ENCODE measurements at places on chromosomes 3 and 15.

GRCh38 chr3:40690749-40691451 is 166.1 kb downstream of the ZNF621 start:
- no peak for DNase-seq

GRCh38 chr3:123124971-123125370 is 58.1 kb downstream of the PDIA5 start:
- no peak for DNase-seq

DNA sequence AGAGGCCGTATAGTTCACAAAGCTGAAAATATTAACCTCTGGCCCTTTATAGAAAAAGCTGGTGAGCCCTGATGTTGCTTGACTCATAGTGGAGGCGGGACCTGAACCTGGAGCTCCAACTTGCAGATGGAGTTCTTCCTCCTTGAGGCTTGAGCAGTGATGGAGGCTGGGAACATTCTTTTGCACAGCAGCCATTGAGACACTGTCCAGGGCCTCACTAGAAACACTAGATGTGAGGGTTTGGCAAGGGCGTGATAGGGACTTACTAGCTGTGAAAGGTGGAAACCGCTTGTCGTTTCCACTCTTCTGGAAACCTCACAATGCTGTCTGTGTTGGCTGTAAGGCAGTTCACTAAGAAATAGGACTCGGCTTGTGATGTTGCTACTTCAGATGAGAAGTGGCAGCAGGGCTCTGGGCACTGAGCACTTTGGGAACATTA is 12.5 kb downstream of the SMAD6 start:
- DNase-seq: peak; percentile 31

DNA sequence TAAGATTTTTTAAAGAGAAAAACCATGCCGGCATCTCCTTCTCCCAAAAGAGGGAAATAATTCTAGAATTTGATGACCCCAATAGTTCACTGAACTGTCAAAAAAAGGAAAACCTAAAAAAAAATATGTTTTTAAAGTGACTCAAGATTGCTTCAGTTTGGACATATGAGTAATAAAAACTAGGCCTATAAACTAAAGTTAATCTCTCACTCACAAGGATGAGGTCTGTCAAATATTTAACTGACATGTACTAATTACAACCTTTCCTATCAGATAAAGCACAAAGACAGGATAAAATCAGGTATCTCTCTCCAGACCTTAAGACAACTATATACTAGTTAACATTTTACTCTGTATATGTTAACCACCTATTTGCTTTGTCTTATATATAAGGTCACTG is 231.9 kb downstream of the NSUN3 start:
- DNase-seq: no peak

DNA sequence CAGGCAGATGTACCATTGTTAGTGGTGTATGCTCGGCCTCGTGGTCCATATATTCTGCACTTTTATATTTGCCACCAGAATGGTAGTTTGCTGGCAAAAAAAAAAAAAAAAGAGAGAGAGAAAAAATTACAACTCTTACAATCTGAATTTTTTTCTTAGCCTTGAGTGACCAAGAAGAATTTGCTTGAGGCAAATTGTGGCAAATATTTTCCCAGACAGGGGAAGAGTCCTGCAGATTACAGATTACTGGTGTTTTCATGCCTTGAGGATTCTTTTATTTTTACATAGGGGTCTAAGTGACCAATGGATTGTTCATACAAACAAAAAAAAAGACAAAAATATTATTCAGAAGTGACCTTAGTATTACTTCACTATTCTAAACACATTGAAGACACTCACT is 283.3 kb downstream of the BBX start:
- no peak for DNase-seq

DNA sequence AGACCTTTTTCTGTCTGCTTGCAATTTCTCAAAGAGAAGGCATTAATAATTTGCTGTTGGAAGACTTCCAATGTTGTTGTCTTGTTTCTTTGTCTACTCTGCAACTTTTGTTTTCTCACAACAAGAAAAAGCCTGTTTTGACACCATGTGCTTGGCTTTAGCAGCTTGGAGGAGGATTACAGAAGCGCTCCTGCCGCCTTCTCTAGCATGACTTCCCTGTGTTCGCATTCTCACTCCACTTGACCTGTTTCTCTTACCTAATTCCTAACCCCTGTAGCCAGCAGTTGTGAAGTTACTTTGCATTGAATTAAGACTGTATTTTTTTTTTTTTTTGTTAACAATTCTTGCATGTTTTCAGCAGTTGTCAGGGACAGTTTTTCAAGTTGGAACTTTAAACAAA is 235.3 kb upstream of the GOLIM4 start:
- no peak for DNase-seq

DNA sequence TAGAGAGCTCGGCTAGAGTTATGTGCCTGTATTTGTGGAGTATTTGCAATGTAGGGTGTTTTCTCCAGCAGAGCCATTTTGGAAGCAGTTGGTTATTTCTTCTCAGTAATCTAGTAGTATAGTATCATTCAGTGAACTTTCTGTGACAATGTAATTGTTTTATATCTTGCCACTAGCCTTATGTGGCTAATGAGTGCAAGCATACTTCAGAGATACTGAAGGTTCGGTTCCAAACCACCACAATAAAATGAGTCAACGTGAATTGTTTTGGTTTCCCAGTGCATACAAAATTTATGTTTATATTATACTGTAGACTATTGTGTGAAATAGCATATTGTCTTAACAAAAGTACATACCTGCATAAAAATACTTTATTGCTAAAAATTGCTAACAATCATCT is 286.9 kb upstream of the TBL1XR1 start:
- DNase-seq: no peak

GRCh38 chr3:20683910-20684309 is 497.9 kb upstream of the SGO1 start:
- DNase-seq: peak; percentile 61

DNA sequence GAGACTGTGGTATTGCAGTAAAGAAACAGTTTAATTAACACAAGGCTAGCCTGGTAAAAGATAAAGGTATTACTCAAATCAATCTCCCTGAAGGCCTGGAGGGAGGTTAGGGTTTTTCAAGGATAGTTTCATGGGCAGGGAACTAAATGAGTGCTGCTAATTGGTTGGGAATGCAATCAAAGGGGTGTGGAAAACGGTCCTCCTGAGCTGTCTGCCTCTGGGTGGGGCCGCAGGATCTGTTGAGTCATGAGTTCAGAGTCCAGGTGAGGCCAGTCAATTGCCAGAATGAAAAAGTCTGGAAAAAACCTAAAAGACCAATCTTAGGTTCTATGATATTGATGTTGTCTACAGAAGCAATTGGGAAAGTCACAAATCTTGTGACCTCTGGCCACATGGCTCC is 293.2 kb downstream of the MCTP2 start:
- no peak for DNase-seq

DNA sequence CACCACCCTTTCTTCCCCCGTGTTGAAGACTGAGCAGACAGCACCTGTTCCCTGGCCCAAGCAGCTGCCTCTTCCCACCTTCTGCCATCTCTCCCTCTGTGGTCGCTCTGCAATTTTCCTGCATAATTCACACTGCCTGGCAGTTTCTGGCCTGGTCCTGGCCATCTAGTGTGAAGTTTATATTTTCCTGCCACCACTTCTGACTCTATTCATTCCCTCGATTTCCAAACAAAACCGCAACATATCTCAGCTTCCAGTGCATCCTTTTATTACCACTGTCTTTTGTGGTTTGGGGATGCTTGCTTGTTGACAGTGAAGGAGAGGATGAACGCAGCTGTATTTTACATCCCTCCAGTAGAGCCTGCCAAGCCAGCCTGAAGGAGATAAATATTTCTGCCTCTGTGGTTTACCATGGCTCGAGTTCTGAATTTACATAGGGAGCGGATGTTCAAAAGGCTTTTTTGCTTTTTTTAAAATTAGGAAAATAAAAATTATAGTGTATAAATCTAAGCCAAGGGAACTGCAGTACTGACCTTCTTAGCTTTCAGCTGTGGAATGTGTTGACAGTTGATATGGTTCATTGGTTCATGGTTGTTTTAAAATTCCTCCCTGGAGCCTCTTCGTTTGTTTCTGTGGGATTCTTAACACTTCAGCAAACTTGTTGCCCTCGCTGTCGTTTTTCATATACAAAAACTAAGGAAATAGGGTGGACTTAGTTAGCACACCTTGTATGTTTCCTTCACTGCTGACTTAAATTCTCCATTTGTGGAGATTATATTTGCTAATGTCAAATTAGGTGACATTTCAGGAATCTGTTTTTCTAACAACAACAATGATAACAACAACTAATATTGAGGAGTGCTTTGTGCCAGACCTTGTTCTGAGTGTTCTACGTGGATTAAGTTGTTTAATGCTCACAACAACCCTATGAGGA is 250.5 kb downstream of the ADAMTSL3 start:
- DNase-seq: no peak

GRCh38 chr15:89803941-89804800 is 10.5 kb downstream of the ANPEP start:
- no peak for DNase-seq

GRCh38 chr3:12175844-12176453 is 17.2 kb upstream of the TIMP4 start:
- no peak for DNase-seq

DNA sequence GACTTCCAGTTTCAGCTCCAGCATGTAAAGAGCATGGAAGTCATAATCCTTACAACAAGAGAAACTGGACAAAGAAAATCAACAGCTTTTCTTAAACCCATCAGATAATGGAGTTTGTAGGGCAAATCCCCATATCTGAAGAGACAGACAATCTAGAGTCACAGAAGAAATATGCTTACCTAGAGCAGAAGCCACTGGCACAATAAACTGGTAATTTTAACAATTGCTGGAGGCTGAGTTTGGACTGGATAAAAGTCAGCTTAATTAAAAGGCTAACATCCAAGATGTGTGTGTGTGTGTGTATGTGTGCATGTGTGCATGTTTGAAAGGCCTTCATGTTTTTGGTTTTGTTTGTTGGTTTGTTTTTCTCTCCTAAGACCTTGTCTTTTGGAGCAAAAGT is 50.6 kb downstream of the TM4SF18 start:
- DNase-seq: no peak

- no peak for DNase-seq
Measured at GRCh38 chr3:141248064-141248463, 16.4 kb downstream of the PXYLP1 start.

- DNase-seq: no peak
Measured at GRCh38 chr3:119817583-119818363, 35.9 kb downstream of the NR1I2 start.
